ENCODE measurements at places on chromosomes 13 and 19.
A peak's percentile ranks its signal among the peaks of the same experiment; 100 is the strongest.

DNA sequence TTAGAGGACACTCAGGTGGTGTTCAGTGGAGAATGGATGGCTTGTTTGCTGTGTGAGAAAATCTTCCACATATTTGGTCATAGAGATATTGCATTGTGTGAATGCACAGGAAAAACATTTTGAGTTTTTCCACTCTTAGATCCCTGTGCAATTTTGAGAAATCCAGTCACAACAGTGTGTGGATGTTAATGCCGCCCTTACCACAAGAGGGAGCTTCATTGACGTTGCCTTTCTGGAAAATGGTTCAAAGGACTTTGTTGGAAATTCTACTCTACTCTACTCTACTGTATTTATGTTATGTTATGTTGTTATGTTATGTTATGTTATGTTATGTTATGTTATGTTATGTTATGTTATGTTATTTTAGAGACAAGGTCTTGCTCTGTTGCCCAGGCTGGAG is 13.4 kb downstream of the ZNF20 start:
- no peak for DNase-seq

DNA sequence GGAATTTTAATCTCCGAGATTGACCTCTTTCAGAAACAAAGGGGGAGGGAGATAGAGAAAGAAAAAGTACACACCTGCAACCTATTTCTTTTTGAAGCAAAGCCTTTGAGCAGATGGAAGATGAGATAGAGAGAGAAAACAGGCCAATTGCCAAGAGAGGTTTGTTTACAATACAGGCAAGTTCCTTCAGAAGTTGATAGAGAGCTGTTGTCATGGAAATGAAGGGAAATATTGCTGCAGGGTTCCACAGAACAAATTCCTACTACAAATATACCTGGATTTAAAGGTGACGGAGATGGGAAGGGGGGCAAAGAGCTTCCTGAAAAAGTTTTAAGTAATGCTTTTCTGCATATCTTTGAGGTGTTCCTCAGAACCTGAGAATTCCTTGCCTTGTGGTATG is 388.4 kb downstream of the NDFIP2 start:
- no peak for DNase-seq

GRCh38 chr13:73754727-73755292 is 379.4 kb downstream of the KLF12 start:
- peak; percentile 11 for DNase-seq

DNA sequence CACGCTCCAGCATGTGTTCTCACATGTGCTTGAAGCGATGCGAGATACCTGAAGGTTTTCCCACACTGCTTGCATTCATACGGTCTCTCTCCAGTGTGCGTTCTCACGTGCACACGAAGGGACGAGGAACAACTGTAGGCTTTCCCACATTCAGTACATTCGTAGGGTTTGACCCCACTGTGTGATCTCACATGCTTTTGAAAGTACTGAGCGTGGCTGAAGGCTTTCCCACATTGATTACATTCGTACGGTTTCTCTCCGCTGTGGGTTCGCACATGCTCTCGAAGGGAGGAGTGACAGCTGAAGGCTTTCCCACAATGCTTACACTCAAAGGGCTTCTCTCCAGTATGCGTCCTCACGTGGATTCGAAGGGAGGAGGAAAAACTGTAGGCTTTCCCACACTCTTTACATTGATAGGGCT is 11.3 kb downstream of the ZNF77 start:
- DNase-seq = no peak

DNA sequence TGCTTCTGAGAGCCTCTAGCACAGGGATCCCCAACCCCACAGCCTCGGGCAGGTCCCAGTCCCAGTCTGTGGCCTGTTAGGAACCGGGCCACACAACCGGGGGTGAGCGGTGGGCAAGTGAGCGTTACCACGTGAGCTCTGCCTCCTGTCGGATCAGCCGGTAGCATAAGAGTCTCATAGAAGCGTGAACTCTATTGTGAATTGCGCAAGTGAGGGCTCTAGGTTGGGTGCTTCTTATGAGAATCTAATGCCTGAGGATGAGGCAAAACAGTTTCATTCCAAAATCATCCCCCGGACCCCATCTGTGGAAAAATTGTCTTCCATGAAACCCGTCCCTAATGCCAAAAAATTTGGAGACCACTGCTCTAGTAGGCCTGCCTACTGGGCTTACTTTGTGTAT is 87.0 kb upstream of the UBL3 start:
- DNase-seq = no peak

GRCh38 chr13:110268576-110269185 is 38.3 kb downstream of the COL4A1 start:
- DNase-seq = no peak

GRCh38 chr19:53866865-53867224 is 838 bp upstream of the MYADM start:
- no peak for DNase-seq

- peak; percentile 79 for DNase-seq
Observed at GRCh38 chr19:18173572-18174288, at the start of gene IFI30. Gene IFI30 (plus strand): TSS chr19:18173813. CDS start chr19:18173842, 29 bp downstream.

DNA sequence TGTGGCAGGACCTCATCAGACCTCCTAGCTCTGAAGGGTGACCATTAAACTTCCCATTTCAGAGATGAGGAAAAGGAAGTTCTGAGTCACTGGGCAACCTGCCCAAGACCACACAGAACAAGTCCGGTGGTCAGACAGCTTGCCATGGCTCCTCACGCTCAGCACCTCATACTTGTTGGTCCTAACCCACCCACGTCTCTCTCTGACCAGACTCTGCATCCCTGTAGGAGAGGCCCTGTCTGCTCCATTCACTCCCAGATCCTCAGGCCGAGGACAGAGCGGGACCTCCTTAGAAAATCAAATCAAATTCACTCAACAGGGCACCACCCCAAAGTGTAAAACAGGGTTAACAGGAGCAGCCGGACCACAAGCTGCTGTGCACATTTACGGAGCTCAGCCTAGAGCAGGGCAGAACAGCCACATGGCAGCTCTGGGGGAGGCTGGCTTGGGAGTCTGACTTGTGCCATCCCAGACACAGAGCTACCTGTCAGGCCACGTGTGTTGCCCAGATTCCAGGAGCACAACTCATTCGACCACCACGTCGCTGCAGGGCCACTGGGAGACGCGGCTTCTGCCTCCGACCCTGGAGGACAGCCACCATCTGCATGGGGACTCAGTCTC is 1.7 kb downstream of the MIER2 start:
- DNase-seq = no peak

GRCh38 chr19:40413291-40413845 is at the start of gene PRX:
Gene PRX (minus strand): TSS chr19:40413378. CDS start chr19:40407932, 5,446 bp downstream.
- DNase-seq = no peak

DNA sequence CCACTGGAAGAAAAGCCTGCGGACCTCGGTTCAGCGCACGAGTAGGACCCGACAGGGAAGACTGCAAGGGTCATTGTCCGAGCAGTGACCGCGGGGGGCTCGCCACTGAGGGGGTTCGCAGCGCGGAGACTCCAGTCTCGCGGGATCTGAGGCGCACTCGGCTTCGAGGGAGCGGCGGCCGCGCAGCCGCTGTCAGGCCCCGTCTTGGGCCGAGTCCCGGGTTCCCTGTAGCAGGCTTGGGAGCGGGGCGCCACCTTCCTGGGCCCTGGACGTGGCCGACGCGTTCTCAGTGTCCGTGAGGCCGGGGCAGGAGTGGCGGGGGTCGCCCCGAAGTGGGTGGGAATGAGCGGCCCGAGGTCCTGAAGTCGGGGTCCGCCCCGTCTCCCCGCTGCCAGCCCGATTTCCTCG is 474 bp upstream of the FAM174C start:
- DNase-seq = no peak

- DNase-seq = no peak
Observed at GRCh38 chr13:43041369-43041921, 18.1 kb downstream of the DNAJC15 start.

- DNase-seq = no peak
Observed at GRCh38 chr19:11116507-11116906, 27.2 kb downstream of the LDLR start.

GRCh38 chr19:1566392-1567115 is 1.6 kb downstream of the MEX3D start:
- peak; percentile 23 for DNase-seq

DNA sequence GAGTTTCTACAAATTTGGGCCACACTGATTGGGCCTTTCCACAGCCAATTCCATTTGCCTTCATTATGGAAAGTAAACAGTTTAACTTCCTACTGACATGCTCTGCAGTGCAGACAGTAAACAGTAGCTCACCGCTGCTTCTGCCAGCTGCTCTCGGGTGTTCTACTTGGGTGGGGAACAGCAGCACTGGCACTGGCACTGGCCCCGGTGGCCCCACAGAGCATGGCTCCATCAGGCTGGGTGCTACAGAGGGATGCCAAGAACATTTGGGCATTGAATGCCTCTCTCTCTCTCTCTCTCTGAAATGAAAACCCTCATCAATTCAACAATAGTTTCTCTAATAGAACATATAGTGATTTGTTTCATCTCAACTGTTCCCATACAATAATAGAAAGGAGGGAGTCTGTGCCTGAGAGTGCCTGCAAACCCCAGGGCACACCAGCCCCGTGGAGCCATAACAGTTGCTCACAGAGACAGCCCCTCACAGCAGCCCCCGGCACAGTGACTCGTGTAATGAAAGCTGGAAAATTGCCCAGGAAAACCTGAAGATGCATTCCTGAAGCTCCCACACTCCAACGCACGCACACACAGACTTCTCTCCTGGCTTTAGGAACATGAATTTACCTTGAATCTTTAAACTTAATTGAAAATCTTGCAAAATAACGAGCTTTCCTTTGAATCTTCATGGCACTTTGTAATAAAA is 38.2 kb upstream of the GJB6 start:
- DNase-seq = no peak

- DNase-seq = no peak
Observed at GRCh38 chr13:70964874-70965273, 856.6 kb upstream of the KLHL1 start.

GRCh38 chr13:46728777-46729176 is 68.2 kb downstream of the ESD start:
- no peak for DNase-seq

GRCh38 chr13:41311406-41312175 is 524 bp downstream of the NAA16 start:
- no peak for DNase-seq

GRCh38 chr19:20233105-20233504 is 66.1 kb downstream of the ZNF486 start:
- DNase-seq = no peak

GRCh38 chr19:41694196-41694595 is 6.1 kb upstream of the CEACAM7 start:
- DNase-seq = no peak

- no peak for DNase-seq
Observed at GRCh38 chr13:43830497-43830881, 43.7 kb upstream of the ENOX1 start.

DNA sequence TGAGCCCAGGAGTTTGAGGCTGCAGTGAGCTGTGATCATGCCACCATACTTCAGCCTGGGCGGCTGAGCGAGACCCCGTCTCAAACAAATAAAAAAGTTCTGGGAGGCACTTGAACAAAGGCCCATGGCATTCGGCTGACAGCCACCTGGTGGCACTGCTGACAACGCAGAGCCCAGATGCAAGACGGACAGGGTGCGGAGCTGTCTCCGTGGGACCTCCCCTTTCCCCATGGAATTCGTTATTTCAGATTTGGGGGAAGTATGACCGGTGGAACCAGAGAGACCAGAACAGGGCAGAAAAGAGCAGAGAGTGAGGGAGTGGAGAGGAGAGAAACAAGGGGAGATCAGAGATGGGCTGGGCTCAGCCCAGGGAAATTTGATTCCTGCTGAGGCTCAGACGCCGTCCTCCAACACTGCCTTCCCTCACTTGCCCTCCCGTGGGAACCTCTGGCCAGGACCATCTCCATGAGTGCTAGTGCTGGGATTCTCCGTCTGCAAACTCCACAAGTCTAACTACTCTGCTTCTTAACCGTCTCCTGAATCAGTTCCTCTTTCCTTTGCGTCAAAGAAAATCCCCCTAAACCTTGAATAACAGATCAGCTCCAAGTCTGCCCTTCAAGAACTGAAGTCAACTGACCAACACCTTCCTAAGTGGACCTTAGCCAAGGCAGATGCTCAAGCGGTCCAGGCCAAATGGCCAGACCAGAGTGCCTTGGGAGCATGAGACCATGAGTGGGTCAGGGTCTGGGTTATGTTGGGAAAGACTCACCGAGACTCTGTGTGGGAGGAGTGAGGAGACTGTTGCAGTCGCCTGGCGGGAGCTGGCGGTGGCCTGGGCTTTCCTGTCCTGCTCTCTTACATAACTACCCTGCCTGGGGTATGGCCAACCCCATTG is 11.9 kb upstream of the ATF5 start:
- DNase-seq = no peak

DNA sequence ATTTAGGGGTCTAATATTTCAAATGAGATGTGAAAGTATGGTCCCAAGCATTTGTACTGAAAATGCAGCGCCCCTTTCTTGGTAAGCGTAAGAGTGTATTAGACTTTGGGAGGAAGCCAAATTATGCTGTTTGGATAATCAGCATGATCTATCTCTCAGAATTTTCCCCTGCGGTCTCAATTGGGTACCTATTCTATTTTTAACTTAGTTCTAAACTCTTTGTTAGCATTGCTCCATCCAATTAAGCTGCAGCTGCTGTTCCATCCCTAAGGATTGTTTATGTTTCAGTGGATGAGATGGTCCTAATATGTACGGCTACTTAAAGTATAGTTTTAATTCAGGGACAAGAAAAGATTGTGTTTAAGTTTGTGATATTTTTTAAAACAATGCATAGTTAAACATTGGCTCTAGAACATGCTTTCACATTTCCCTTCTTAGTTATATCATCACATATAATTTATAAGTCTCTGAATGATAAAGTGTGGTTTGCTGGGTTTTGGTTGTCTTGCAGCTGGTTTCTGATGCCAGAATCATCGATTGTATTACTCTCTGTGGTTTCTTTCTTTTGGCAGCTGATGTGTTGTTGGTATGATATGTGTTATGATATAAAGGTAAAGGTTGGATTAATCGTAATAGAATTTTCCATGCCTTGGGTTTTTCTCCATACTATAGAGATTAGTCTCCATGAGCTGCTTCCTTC is 15.0 kb downstream of the POLR1D start:
- DNase-seq = no peak

DNA sequence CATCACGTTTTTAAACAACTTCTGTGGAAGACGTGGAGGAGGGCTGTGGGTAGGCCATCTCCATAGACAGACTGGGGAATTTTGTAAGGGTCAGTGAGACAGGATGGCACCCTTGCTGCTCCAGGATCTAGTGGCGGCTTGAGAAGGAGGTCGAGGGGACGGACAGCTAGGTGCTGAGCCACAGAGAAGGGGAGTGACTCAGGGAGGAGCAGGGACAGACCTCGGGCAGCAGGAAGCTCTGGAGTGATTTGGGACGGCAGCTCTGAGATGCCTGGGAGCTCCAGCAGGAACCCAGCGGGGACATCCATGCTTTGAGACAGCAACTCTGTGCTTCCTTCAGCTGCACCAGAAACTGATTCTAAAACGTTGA is 169.1 kb upstream of the SOX1 start:
- no peak for DNase-seq
